ENCODE measurements at places on chromosomes 11 and 22.

DNA sequence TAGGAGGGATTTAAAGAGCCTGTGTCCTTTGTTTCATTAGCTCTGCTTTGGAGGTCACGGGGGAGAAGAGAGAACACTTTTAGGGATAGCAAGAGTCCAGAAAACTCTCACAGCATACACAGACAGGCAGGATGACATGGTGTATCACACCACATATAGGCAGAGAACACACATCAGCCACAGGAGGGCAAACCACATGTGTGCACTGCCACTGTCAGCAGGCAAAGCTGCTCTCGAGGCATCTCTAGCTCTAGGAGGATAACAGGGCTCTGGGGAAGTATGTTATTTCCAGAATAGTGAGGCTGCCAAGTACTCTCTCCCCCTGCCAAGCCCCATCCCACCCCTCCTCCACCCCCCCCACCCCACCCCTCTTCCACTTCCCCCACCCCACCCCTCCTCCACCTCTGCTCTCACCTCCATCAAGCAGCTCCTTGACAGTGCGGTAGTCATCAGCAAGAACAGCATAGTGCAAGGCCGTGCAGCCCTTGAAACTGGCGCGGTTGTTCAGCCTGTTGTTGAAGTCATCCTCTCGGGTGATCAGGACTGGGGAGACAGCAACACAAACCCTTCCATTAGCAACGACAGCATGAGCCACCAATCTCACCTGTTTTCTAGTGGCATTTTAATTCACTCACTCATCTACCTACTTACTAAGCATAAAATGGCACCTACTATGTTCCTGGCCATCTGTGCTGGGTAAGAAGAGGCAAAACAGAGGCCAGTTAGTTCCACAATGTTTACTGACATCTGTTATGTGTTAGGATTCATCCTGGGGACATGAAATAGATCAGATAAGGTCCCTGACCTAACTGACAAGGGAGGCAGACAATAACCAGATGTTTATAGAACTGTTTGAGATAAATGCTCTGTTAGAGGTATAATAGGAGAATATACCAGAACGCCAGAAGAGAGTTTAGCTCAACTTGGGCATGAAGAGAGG is 75.6 kb downstream of the CLPB start:
- DNase-seq, result no peak

GRCh38 chr22:47048123-47049077 is 285.9 kb downstream of the TBC1D22A start:
- DNase-seq, result no peak

DNA sequence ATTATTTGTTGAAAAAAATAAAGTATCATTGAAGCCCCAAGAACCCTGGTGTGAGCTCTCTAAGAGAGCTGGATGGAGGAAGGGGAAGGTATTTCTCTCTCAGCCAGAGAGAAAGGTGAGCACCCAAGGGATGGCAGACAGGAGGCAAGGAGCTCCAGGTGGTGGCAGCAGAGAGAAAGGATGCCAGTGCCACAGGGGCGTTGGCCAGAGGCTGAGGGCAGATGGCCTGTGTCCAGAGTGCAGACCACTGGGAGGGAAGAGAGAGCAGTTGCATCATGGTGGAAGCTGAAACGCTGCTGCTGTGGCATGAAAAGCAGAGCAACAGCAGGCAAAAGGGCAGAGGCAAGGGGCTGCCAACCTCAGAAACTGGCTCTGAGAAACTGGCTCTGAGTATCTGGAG is 8.5 kb downstream of the SPON1 start:
- peak; percentile 21 for DNase-seq

DNA sequence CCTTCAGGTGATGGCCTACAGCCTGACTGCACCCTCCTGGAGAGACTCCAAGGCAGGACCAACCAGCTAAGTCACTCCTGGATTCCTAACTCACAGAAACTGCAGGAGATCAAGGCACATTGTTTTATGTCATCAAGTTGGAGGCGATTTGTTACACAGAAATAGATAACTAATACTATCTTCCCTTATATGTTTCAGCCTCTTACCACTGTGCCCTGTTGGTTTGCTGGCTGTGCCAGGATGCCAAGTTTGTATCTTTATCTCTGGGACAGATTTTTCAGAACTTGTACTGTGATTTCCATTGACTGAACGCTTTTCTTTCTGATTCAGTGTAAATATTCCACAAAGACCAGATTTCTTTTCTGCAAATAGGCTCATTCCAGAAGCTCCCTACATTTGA is 76.2 kb upstream of the OPCML start:
- no peak for DNase-seq

GRCh38 chr22:38930512-38930911 is 26.9 kb upstream of the APOBEC3A start:
- DNase-seq, result no peak

DNA sequence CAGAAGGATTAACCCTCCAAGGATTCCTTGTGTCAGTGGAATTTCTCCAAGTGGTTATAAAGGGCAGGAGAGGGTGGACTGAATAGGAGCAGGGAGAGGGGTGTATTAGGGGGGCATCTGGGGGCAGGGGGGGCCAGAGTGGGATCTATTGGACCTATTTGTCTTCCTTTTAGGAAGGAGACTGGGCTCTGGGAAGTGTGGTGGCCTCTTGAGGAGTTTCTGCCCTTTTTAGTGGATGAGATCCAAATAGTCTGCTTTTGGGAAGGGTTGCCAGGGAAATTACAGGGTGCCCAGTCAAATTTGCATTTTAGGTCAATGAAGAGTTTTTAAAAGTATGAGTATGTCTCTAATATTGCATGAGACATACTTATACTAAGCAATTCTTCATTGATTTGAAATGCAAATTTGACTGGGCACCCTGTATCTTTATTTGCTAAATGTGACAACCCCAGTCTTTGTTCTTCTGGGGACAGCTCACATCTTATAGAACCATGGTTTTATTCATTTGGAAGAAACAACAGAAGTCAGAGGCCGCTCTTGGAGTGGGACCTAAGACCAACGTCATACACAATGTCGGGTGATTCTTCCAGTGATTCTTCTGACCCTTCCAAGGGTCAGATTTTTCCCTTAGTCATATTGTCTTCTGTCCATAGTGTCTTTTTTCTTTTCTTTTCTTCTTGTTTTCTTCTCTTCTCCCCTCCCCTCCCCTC is 429 bp upstream of the SLC22A6 start:
- DNase-seq, result no peak

DNA sequence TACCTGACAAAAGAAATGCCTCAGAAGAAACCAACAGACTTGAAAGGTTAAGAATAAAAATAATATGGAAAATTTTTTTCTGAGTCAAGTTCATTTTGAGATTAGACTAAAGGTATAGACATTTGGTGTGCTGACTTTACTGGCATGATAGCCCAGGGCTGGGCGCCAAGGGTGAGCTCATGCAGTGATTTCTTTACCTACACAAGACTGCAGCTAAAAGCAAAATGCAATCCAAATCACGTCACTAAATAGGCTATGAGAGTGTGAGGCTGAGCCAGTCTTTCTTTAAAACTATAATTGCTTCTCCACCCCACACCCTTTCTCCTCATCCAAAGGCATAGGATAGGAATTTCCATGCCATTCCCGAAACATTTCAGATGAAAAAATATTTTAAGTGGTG is 196.5 kb downstream of the FAM76B start:
- DNase-seq, result no peak

DNA sequence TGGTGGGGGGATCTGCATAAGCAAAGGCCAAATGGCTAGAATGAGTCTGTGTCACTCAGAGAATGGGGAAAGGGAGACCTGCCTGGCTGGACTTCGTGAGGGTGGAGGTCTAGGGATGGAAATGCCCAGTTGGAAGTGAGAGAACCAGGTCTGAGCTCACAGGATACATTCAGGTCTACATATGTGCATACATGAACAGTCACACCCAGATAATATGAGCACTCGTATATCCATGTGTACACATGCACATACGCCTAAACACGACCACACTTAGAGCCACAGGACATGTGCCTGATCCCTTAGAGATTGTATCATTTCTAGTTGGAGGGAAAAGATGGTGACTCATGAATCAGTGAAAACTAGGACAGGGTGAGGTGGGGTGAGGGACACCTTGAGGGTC is 21.1 kb upstream of the RELT start:
- DNase-seq, result no peak

DNA sequence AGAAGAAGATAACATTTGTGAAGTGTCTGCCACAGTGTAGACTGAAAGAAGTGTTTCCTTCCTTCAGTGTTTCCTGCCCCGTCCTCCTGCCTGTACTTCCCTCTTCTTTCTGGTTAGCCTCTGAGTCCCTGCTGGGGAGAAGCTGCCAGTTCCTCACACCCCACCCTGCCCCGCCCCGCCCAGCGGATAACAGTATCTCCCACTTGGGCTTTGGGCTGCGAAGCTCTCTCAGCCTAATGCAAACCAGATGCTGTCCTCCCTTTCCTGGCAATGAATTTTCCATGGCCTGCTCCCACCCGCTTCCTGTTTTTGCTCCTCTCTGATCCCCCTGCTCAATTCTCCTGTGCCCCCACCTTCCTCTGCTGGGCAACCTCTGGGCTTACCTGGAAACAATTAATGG is 5.2 kb upstream of the RAB3IL1 start:
- DNase-seq, result peak; percentile 34

DNA sequence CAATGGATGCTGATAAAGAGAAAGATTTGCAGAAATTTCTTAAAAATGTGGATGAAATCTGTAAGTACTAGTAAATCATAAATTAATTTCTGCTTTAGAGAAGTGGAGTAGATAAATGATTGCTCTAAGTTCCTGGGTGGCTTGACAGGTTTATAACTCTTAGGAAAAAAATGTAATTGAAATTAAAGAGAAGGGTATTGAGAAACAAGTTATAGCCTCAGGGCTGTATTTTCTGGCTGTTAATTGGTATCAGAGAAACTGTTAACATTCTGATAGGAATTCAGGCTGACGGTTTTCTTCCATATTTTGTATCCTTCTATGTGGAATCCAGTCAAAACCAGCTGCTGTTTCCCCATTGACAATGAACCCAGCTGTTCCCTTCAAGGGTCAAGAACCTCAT is 1.9 kb downstream of the TTC12 start:
- DNase-seq, result no peak

GRCh38 chr11:62931499-62932278 is 10.5 kb upstream of the CHRM1 start:
- DNase-seq, result no peak

- no peak for DNase-seq
Measured at GRCh38 chr22:19065929-19066328, 56.3 kb downstream of the DGCR2 start.

- no peak for DNase-seq
Measured at GRCh38 chr22:37345863-37346504, 63.7 kb downstream of the CYTH4 start.

- DNase-seq, result no peak
Measured at GRCh38 chr22:50326225-50326955, 422 bp downstream of the DENND6B start.

DNA sequence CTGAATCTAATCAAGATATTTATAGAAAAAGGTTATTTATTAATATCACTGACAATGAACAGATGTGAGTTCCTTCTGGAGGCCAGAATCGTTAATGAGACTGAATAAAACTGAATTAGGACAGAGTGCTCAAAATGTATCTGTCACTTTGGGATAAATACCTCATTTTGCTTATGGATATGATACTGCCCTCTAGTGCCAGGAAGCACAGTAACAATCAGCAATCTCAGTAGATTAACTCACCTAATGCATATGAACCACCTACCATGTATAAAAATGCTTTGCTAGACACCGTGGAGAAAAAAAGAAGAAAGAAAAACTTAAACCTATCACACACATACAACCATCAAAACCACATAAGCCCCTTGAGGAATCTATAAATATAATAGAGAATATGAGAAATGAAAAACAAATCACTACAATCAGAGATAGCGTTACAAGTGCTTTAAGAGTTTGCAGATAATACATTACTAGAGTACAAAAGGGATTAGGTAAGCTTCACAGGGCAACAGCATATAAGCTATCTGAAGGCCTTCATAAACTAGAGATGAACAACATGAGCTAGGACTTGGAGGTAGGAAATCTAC is 117.4 kb downstream of the SGSM3 start:
- DNase-seq, result peak; percentile 41

- peak; percentile 7 for DNase-seq
Measured at GRCh38 chr22:39773976-39774539, 119.5 kb downstream of the ENTHD1 start.

DNA sequence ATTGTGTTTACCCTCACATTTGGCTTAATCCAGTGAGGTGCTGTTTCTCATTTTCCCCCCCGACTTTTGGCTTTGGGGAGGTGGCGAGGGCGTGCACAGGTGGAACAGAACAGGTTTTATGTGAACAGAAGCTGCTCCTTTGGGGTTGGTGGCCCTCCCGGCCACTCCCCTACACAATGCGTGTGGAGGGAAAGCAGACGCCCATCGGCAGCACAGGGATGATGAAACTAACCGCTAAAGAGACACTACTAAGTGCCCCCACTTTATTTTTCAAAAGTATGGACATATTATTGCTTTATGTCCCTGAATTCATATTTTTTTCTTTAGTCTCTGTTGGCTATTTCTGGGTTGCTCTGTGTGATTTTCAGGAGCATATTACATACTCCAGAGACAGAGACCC is 160.9 kb downstream of the ENTHD1 start:
- no peak for DNase-seq

DNA sequence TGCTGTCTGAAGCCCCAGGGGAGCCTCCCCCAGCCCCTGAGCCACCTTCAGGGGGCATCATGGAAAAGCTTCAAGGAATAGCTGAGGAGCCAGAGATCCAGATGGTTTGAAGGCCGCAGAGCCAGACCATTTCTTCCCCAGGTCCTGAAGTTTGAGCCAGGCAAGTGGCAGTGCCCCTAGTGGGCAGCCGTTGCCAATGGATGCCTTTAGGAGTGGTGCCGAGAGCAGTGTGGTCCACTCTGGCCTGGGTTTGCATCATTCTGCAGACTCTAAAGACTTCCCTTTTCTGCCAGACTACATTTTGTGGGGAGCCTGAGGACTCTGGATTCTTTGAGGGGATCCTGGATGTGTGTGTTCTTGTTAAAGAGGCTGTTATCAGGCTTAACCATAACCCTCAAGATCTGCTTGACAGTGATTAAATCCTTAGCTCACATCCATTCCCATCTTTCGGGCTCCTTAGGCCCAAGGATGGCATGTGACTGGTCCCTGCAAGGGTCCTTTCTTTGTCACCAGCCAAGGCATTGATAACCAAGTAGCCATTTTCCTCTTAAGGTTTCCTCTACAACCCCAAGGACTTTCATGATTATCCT is 13.1 kb downstream of the HINFP start:
- DNase-seq, result no peak

DNA sequence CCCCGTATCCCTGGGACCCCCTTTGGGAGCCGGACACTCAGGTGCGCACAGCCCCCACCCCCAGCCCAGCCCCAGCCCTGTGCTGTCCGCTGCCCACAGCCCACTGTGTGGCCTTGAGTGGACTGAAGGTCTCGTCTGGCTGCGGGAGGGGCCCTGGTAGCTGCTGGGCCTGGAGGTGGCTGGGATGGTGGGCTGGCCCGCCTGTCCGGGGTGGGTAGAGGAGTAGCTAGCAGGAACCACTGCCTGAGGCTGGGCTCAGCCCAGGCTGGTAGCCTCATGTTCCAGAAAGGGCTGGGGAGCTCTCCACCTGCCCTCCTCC is 4.6 kb upstream of the MUC6 start:
- DNase-seq, result no peak

Data from dermis microvascular lymphatic vessel endothelial cell (primary cell).